Activated naive CD4-positive, alpha-beta T cell (primary cell): ENCODE measurements at places on chromosomes 5 and 9.

DNA sequence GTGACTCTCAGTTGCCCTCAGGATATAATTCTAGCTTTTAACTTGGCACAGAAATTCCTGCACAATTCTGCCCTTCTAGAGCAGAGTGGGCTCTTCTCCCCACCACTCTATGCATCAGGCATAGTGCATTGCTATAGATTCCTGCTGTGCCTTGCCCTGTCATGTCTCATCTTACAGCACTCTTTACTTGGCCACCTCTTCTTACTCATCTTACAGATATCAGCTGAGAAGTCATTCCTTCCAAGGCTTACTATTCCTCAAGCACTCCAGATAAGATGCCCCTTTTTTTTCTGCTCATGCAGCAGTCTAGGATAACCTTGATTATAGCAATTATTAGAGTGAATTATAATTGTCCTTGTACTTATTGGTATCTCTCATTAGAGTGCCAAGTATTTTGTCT, 5.6 kb downstream of the FAM221B start:
- DNase-seq = no peak

DNA sequence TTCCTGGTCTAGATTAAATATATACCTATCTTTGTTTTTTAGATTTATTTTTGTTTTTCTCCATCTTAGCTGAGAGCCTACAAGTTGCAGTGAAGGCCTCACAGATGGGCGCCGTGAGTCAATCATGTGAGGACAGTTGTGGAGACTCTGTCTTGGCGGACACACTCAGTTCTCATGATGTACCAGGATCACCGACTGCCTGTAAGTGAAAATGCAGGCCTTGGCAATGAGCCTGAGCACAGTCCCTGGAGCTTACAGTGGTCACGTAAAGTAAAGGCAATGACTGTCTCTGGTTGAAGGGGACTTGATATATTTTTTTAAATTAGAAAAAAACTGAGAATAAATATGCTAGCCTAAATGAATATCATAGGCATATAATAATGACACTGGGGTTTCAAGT, 271.9 kb downstream of the ARHGEF28 start:
- no peak for DNase-seq

DNA sequence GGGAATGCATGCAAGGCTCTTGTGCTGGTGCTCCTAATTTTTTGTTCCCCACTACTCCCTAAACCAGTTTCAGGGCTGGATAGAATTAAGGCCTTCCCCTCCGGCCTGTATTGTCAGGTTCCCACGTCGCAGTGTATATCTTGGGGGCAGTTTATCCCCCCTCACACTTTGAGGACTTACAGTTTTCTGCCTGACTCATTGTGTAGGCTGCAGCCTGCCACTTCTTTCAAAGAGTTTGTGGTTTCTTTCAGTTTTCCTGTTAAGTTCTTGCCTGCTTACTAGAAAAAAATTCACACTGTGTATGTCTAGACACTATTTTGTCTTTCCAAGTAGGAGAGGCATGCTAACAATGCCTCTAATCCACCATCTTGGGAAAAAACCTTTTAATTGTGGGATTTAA, 28.4 kb upstream of the BTNL3 start:
- no peak for DNase-seq

GRCh38 chr9:124884376-124884775, 22.4 kb downstream of the ARPC5L start:
- no peak for DNase-seq

- DNase-seq = no peak
Observed at GRCh38 chr5:11514705-11515432, 389.4 kb downstream of the CTNND2 start.
